Heart left ventricle (tissue), 16 donors: ENCODE measurements at places on chromosomes 12 and 14. TPM values are rescaled to one million over a fixed set of nuclear protein-coding genes. Genes with fewer than 3 reads are reported as not detected.
A peak's percentile ranks its signal among the peaks of the same experiment; 100 is the strongest.

DNA sequence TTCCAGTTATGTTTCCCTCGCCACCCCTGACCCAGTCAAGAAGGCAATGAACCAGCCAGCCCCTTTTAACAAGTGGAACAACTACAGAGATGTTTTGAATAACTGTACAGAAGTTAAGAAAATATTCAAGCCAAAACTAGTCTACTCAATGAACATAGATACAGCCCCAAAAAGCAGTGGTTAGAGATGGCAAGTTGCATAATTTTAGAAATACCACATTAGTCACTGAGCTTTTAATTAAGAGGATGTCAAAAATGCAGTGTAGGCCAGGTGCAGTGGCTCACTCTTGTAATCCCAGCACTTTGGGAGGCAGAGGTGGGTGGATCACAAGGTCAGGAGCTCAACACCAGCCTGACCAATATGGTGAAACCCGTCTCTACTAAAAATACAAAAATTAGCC is 27.2 kb downstream of the PROX2 start:
- H3K27ac ChIP-seq: no peak overlapping the region
- H3K4me3 ChIP-seq: no peak overlapping the region
- DNase-seq: no peak
- no peaks in the 10 kb centered on the region for H3K27me3 ChIP-seq
- peaks cover 11% of the 10 kb centered on the region for H3K4me1 ChIP-seq

GLS2 gene
- total RNA-seq: 0.75 TPM

ASCL1 gene
- total RNA-seq: not detected

DNA sequence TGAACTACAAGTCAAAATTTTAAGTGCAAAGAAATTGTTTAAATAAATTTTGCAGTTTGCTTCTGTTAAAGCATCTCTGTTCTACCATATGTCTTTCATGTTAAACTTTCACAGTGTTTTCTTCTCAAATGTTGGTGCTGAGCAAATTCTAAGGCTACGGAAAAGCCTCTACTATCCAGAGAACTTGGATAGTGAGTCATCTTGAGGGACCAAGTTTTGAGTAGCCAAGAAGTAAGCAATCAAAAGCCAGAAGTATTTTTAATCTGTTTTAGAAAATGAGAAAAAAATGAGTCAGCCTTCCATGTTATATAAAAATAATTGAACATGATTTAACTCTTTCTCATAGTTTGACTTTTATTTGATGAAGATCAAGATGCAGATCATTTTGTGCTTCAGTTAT is 3.3 kb downstream of the BRMS1L start:
- H3K4me3 ChIP-seq: no peak overlapping the region
- no peak overlapping the region for H3K27ac ChIP-seq
- no peak for DNase-seq
- H3K4me1 ChIP-seq: peaks cover 8% of the 10 kb centered on the region
- no peaks in the 10 kb centered on the region for H3K27me3 ChIP-seq
- peaks cover 21% of the 10 kb centered on the region for H3K36me3 ChIP-seq

RAD51AP1 gene
- total RNA-seq: 0.58 TPM

- H3K27me3 ChIP-seq: no peaks in the 10 kb centered on the region
- H3K36me3 ChIP-seq: no peaks in the 10 kb centered on the region
- no peak for DNase-seq
- peaks cover 69% of the 10 kb centered on the region for H3K4me1 ChIP-seq
Observed at GRCh38 chr12:15702276-15702675, 86.9 kb downstream of the EPS8 start.

DNA sequence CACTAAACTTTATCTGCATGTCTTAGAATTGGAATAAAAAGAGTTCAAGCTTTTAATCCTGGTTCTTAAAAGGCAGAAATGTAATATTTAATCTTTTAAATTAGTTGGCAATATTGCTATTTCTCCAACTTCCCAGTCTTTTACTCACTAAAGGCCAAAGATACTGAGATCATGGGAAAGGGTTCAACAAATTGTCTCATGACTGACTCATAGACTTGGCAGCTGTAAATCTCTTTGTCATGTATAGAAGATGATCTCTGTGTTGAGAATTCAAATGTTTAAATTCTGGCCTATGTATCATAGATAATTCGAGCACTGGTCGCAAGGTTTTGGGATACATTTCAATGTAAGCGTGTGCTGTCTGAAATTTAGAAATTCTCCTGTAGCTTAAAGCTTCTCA is 40.1 kb upstream of the STRAP start:
- H3K36me3 ChIP-seq: no peaks in the 10 kb centered on the region
- peak overlapping the region; percentile 1 for H3K27ac ChIP-seq
- DNase-seq: no peak

RTN1 gene
- 1.4 TPM for total RNA-seq

GRCh38 chr12:122121745-122122144 is 43.2 kb downstream of the MLXIP start:
- no peaks in the 10 kb centered on the region for H3K36me3 ChIP-seq

GRCh38 chr14:26741711-26742212 is 143.9 kb upstream of the NOVA1 start:
- H3K27ac ChIP-seq: no peak overlapping the region
- H3K4me1 ChIP-seq: no peaks in the 10 kb centered on the region
- H3K4me3 ChIP-seq: no peak overlapping the region
- no peaks in the 10 kb centered on the region for H3K27me3 ChIP-seq
- no peaks in the 10 kb centered on the region for H3K36me3 ChIP-seq

GRCh38 chr14:34750670-34751069 is 36.3 kb upstream of the CFL2 start:
- no peak overlapping the region for H3K27ac ChIP-seq
- DNase-seq: no peak
- peaks cover 36% of the 10 kb centered on the region for H3K36me3 ChIP-seq
- H3K4me3 ChIP-seq: no peak overlapping the region
